ENCODE measurements at places on chromosomes 2 and 18.

DNA sequence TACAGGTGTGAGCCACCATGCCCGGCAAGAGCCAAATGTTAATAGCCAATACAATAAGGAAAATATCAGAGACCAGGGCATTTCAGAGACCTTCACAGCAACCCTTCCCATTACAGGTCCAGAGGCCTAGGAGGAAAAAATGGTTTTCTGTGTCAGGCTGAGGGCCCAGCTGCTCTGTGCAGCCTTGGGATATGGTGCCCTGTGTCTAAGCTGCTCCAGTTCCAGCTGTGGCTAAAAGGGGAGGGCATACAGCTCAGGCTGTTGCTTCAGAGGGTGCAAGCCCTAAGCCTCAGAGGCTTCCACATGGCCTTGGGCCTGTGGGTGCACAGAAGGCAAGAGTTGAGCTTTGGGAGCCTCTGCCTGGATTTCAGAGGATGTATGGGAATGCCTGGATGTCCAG, 20.1 kb upstream of the CCDC195 start:
- no peak for DNase-seq

DNA sequence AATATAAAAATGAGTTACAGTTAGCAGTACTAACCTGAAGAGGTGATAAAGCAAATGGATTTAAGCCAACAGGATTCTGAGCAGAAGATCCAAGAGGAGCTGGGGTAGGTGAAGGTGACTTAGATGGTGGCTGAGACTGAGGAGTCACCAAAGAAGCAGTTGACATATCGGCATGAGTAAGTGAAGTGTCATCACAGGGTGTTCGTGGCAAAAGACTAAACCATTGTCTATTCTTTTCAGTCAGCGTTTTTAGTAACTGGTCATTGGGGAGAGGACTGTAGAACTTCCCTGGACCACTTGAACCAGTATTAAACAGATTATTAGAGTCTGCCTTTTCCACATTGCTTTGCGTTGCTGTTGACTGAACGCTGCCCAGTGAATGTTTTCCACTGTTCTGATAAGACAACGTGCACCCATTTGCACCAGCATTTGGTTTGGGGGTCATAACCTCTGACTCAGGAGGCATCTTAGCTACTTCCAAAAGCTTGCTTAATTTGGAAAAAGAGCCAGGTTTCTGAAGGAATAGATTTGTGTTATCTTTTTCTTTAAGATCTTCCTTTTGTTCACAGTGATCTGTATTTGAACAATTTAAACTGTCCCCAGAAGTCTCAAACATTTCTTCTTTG, 63.3 kb upstream of the WDSUB1 start:
- DNase-seq = no peak

DNA sequence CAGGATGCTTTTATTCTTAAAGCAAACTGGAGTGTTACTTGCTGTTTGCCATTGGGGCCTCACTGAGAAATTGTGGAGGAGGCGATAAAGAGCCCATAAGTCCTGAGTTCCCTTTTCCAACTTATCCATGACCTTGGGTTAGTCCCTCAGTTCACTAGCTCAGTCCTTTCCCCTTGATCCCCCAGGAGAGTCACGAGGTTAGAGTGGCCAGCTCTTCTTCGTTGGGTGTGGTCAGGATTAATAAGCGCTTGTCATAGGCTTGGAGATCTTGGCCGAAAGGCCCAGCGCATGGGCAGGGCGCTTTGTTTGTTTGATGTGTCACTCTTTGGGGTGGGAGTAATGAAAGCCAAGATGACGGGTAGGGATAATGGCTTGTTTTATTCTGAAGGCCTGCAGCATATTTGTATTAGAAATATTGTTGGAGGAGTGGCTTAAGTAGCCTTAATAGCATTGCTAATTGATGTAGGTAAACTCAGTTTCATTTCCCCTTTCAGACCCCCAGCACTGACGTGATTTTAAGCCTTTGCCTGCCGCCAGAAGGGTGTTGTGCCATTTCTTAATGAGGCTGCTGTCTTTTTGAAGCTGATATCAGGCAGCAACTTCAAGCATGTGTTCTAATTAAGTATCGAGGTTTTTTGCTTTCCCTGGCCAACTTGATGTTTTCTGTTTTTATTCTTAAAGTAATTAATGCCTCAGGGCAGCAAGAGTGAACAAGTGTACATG, 15.7 kb downstream of the GRHL1 start:
- no peak for DNase-seq

DNA sequence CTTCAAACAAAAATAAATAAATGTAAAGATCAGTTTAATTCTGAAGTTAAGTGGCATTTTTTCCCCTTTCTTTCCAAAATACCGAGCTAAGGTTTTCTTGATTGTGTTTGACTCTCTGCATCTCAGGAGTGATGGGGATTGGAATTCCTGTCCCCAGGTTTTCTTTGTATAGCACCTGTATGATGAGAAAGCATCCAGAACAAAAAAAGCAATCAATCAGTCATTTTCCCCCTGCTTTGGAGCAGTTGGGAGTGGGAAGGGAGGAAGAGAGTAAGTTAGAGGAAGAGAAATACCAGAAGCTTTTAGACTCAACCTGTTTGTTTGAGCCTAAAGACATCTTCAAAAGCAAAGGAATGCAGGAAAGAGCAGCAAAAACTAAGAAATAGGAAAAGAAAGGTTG, 88.5 kb downstream of the RIF1 start:
- DNase-seq = no peak

- DNase-seq = no peak
Measured at GRCh38 chr18:415617-416612, 84.6 kb downstream of the COLEC12 start.

DNA sequence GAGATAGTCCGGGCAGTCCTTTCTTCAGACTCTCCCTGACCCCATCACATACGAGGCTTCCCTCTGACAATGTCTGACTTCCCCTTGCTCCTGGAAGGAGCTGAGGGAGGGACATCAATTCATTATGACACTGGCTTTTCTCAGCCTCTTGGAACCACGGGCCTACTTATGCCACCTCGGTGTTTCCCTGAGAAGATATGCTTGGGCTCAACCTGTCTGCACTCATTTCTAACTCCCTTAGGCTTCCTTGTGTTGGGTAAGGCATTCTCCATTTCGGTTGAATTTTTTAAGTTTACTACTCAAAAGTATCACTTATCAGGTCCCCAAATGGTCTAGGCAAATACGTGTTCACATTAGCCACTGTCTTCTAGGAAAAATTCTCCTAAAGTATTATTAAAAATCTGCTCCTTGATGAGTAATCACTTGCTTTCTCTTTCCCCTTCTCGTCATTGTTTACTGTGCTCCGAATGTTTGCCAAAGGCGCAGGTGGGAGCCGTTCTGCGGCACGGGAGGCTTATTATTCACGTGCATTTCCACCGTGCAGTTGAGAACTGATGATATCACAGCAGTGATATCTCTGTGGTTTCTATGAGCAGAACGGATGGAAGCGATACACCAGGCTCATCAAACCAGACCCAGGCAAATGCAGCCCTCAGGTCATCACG, 33.1 kb downstream of the ARL4C start:
- no peak for DNase-seq

DNA sequence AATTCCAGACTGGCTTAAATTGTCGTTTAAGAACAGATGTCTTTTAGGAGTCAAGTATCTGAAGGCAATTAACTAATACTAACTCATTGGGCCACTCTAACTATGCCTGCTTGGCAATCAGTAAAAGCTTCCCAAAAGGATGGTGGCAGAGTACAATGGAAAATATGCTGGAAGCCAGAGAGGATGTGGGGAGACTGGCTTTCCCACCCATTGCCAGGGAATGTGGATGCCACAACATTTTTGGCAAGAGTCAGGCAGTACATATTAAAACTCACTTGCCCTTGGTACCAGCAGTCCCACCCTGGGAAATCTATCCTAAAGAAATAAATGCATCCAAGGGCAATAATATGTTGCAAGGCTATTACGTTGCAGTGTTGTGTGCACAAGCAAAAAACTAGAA, 74.0 kb upstream of the FZD7 start:
- DNase-seq = no peak

DNA sequence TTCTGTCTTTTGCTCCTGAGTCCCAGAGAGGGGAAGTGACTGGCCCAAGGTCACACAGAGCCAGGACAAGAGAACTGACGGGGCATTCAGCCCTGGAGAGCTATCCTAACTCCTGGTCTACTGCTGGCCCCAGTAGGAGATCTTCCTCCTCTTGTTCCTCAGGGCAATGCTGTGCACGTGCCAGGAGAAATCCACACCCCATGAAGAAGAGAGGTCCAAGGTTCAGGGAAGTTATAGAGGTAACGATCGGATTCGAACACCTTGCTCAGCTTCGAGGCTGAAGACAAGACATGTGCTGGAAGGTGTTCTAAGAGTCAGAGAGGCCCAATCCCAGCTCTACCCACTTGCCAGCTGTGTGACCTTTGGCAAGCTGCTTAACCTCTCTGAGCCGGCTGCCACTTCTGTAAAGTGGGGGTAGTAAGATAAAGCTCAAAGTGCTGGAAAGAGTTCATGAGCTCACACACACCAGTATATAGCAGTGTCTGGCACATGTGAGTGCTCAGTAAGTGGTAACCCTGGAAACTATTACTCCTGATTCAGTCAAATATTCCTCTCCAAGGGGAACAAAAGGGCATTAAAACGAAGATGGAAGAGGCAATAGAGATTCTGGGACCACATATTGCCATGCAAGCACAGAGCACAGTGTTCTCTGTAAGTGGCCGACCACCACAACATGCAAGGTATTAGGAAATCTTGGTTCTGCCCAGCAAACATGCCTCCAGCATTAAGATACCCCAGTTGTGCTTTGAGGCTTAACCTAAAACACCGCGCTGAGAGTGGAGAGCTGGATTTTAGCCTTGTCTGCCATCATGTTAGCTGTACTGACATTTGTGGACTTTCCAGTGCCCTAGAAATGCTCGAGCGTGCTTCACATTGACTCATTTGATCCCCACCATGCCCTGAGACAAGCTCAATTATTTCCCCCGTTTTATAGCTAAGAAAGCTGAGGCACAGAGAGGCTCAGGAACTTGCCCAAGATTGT, 25.6 kb downstream of the SERTAD2 start:
- no peak for DNase-seq

- no peak for DNase-seq
Measured at GRCh38 chr18:3015204-3015592, 2.3 kb upstream of the LPIN2 start.

- no peak for DNase-seq
Measured at GRCh38 chr2:203710952-203711351, 4.5 kb downstream of the CD28 start.

- DNase-seq = no peak
Measured at GRCh38 chr18:67520351-67520921, 3.9 kb upstream of the DSEL start.

GRCh38 chr2:43127208-43127940, 99.0 kb downstream of the ZFP36L2 start:
- peak; percentile 66 for DNase-seq

DNA sequence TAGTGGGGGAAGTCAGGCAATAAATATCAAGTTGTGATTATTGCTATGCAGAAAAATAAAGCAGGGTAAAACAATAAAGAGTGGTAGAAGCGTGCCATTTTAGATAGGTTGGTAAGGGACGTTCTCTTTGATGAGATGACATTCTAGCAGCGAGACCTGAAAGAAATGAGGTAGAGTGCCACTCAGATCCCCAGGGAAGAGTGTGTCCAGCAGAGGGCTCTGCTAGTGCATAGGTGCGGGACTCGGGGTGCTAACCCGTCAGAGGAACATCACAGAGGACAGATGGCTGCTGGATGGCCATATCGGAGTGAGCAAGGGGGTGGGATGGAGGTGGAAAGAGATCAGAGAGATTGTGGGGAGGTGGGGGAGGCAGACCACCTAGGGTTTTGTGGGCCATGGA, 16.3 kb upstream of the GTF2A1L start:
- no peak for DNase-seq

DNA sequence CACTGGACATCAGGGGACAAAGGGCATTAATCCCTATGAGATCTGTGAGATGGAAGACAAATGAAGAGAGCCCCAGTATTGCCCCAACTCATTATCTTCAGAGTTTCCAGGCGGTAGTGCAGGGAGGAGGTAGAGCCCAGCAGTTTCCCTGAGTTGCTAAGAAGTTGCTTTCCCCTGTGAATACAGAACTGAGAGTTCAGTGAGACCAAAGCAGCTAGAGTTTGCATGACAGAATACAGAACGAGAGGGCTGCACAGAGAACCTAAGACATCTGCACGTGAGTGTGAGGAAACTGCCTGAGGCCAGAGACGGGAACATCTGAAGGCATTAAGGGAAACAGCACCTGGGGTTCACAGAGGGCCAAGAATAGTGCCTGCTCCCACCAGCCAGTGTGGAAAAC, 18.1 kb upstream of the PGAP1 start:
- DNase-seq = no peak

DNA sequence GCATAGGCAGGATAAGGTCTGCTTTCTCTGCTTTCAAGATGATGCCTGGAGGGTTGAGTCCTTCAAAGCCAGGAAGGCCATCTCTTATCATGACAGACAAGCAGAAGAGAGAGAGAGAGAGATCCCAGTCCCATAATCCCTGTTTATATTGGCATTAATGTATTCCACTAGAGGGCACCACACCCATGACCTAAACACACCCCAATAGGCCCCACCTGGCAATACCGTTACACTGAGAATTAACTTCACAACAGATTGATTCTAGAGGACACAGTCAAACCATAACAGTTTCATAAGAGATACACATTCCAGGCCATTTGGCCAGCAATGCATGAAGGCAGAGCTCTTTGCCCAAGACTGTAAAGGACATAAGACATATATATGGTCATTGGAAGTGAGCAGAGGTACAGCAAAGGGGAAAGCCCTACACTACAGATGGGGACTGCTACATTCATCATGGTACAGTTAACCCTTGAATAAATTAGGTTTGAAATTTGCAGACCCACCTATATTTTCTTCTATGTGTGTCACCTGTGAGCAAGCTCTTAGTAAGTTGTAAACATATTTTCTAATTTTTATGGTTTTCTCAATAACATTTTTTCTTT, 1516.1 kb downstream of the RPIA start:
- no peak for DNase-seq

GRCh38 chr2:46669996-46670793, 190.8 kb downstream of the TMEM247 start:
- DNase-seq = no peak

DNA sequence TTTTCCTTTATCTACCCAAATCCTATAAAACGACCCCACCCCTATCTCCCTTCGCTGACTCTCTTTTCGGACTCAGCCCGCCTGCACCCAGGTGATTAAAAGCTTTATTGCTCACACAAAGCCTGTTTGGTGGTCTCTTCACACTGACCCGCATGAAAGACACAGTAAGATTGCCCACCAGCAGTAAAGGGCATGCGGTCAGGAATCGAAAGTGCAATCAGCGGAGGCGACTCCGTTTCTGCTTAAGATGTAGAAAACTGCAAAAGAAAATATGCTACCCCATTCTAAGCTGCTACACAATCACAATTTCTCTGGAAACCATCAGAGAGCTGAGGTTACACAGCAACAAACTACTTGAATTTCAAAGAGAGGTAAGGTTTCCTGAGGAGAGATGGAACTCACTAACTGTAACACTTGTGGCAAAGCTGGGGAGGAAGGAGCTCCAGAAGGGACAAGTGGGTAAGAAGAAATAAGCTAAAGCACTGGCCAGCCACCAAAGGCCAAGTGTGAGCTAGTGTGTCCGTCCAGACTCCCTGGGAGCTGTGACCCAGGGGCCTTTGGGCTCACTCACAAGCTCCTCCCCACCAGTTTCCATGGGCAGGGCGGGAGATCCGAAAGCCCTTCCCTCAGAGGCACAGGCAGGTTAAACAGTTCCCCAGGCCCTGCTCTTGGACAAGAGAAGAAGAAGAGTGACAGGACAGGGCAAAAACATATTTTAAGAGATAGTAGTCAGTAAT, 72.8 kb upstream of the TGFA start:
- DNase-seq = peak; percentile 53
